ENCODE measurements at places on chromosomes 13 and 19. TPM values are rescaled to one million over a fixed set of nuclear protein-coding genes. Genes with fewer than 3 reads are reported as not detected.

Gene NLRP5
- total RNA-seq, result not detected

Gene MRPL34
- total RNA-seq, result 77.3 TPM

Gene MADCAM1
- total RNA-seq, result 0.21 TPM

Gene CPAMD8
- total RNA-seq, result 0.29 TPM

Gene IFNL1
- not detected for total RNA-seq

Gene KCNC3
- 0.29 TPM for total RNA-seq
